ENCODE measurements at places on chromosomes 5 and 9. TPM values are rescaled to one million over a fixed set of nuclear protein-coding genes. Genes with fewer than 3 reads are reported as not detected.
A peak's percentile ranks its signal among the peaks of the same experiment; 100 is the strongest.

GRCh38 chr9:78919701-78920100 lies 622.8 kb downstream of the PSAT1 start:
- DNase-seq = no peak

DNA sequence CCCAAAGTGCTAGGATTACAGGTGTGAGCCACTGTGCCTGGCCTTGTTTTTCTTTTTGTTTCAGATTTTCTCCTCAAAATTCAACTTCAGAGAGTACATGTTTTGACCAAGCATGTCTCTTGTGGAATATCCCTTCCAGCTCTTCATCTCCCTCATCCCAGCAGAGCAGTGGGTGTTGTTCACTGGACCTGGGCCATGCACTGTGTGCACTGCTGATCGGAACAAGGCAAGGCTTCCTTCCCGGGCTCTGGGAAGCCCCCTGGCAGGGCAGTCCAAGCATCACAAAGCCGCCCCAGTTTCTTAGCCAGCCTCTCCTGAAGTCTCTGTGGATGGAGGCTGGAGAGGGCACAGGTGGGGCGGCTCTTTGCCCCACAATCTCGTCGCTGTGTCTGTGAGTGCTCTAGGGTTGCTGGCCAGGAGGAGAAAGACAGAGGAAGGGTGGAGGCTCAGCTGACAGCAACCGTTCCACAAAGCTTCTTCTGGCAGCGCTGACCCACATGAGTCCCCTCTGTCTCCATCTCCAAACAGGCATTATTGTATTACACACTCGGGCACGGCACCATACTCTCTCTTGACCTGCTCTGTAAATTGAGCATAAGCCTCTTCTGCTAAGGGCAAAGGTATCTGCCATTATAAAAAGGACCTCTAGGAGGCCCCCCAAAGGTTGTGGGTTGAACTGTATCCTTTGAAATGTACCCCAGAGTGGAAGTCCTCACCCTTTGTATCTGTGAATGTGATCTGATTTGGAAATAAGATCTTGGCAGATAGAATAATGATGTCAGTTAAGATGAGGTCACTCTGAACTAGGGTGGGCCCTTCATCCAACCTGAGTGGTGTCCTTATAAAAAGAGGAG lies 89.6 kb downstream of the TARS1 start:
- DNase-seq = no peak

DNA sequence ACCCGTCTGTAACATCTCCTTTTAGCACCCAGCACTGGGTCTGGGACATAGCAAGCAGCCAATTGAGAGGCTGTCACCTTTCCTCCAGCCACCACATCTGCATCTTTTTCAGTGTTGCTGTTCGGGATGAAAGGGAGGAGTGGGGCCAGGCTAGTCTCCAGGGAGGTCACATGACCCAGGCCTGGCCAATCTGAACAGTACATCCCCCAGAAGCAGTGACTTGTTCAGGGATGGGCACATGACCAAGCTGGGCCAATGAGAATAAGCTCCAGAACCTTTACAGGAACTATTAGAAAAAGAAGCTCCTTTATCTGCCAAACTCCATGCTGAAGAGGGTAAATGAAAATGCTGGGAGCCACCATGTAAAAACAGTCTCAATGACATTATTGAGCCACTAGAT lies 359.0 kb downstream of the SLIT3 start:
- no peak for DNase-seq

The TRAF1 gene
- total RNA-seq = 73.6 TPM

- no peak for DNase-seq
These were observed 38.0 kb downstream of the CREBRF start for GRCh38 chr5:173094012-173094661.

The KLF4 gene
- 0.35 TPM for total RNA-seq

DNA sequence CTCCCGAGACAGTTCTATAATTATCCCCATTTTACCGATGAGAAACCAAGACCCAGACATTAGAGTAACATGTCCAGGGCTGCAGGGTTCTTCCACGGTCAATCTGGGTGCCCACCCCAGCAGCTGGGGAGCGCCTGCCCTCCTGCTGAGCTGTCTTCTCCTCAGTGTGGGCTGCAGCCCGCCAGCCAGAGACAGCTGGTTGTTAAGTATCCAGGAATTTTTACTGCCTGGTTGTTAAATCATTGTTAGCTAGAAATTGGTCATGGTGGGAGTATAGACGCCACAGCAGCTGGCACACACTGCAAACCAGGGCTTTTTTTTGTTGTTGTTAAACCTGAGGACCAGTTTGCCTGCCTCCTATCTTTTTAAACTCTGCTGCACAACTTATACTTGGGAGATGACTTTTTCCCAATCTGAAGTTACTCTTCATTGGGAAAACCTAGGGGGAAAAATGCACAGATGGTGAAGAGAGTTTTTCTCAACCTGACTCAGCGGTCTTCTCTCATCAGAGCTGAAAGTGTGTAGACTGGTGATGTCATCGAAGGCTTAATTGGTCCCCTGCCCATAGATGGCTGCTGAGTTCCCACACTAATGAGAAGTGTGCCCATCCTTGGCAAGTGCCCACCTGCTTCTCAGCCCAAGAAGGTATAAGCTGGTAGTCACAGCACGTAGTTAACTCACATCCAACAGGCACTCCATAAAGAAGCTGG lies 208.6 kb downstream of the DRD1 start:
- no peak for DNase-seq

DNA sequence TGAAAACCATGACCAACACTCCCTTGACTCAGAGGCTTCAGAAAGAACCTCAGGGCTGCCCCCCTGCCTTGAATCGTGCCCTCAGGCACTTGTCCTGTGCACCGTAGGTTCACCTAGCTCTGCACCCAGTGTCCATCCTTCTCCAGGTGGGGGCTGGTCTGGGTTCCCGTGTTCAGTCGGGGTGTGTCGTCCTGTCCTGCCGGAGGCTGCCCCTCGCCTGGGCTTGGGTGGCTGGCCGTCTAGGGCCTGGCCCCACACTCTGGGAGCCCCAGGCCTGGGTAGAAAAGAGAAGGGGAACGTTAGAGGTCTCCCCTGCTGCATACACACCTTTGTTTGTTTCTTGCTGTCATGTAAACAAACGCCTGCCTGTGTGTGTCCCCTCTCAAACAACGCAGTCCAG lies 29.3 kb downstream of the CATSPER3 start:
- no peak for DNase-seq

DNA sequence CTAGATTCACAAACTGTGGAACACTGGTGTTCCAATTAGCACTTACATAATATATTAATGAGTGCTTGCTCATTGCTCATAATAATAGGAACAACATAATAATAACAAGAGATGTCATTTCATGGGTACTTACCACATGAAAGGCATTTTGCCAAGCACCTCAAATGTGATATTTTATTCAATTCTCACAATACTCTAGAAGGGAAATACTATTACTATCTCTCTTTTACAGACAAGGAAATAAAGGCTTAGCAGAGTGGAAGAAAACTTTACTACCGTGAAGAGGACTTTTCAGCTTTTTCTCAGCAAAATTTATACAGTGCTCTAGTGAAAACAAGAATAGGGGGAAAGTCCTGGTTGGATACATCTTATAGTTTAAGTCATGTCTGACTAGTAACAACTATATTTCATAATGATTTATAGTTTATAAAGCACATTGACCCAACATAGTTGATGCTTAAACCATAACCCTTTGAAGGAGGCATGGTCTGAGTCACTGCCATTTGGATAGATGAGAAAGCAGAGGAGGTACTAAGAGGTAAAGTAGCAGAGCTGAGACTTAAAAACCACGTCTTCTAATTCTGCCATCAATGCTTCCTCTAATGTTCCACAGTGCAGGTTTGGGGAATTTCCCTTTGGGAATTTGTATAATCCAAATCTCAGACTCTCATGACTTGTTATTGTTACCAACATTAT lies 124.7 kb downstream of the CEP120 start:
- no peak for DNase-seq

DNA sequence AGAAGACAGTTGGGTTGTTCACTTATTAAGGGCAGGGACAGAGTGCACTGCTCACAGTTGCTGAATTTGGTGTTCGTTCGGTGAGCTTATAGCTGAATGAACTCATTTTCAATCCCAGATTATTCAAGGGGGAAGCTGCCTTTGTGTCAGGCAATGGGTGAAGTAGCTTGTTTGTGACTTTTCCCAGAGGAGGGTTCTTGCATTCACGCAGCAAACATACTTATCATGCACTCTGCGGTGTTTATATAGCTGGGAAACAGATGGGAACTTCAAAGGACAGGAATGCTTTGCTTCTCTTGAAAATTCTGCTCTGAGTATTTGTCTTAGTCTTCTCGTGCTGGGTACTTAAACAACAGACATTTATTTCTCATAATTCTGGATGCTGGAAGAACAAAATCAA lies 64.7 kb upstream of the ABCA1 start:
- DNase-seq = no peak

GRCh38 chr9:110330484-110331105 lies 7.1 kb downstream of the TXNDC8 start:
- no peak for DNase-seq

The AMBP gene
- not detected for total RNA-seq

The SHISAL2B gene
- not detected for total RNA-seq

DNA sequence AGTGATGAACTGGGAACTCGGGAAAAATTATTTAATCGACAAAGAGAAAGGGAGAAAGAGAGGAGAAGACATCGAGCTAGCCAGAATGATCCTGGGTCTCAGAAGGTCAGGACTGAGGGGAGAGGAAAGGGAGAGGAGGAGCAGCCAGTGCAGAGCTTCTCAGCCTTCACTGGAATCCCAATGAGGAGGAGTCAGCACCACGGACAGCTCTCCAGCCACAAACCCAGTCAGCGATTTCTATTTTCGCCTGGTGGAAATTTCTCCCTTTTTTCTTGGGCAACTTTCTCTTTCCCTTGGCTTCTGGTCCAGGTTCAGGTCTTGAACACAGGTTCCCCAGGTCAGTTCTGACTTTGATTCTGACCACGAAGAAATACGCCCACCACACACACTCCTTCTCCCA lies 1.6 kb upstream of the BRINP1 start:
- peak; percentile 18 for DNase-seq

DNA sequence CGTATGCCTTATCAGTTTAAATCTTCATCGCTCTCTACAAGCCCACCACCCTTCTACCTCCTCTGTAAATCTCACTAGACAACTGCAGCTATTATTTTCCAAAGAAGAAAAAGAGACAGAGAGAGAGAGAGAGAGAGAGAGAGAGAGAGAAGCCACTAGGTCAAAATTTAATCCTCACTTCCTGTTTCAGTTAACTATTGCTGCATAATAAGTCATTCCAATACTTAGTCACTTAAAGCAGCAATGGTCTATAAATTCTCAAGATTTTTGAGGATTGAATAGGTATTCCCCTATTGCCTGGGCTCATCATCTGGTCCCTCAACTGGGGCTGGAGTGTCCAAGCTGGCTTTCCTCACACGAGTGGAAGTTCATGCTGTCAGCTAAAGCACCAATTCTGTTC lies 68.8 kb downstream of the ITGA1 start:
- no peak for DNase-seq

- no peak for DNase-seq
These were observed 1087.7 kb downstream of the CDH12 start for GRCh38 chr5:21765406-21765805.

DNA sequence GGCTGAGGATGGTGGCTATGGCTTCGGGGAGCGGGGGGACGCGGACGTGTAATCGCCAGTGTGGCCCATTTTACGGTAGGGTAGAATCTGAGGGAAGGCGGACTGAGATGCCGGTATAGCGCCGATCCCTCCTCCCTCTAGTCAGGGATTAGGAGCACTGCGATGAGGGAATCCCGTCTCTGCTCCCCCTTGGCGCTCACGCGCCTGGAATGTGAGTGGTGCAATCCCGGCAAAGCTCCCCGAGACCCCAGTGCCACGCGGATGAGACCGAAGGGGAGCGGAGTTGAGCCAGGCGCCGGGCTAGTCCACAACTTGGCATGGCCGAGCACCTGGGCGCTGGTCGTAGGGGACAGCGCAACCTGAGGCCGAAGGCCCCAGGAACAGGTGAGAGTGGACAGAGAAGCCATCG lies 2.2 kb downstream of the NPR3 start:
- DNase-seq = no peak

GRCh38 chr5:134527961-134528424 lies 2.5 kb downstream of the JADE2 start:
- no peak for DNase-seq

The IL9 gene
- total RNA-seq = not detected

The UBQLN1 gene
- total RNA-seq = 109 TPM

- no peak for DNase-seq
These were observed 24.7 kb downstream of the POU4F3 start for GRCh38 chr5:146363161-146363874.

The SH3GLB2 gene
- 87.0 TPM for total RNA-seq

GRCh38 chr5:40273936-40274335 lies 405.8 kb upstream of the PTGER4 start:
- DNase-seq = no peak

The GPX3 gene
- not detected for total RNA-seq

The CTXN3 gene
- not detected for total RNA-seq

DNA sequence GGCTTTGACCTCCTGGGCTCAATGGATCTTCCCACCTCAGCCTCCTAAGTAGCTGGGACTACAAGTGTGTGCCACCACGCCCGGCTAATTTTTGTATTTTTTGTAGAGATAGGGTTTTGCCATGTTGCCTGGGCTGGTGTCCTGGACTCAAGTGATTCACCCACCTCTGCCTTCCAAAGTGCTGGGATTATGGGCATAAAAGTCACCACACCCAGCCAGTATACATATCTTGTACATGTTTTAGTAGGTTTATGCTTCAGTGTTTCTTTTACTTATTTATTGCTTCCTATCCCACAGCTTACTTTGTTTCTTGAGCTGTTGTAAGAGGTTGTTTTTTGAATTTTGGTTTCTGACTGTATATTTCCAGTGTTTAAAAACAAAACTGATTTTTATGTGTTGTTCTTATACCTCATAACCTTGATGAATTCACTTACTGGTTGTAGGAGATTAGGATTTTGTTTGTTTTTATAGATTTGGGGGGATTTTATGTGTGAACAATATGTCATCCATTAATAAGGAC lies 12.9 kb downstream of the FBXW5 start:
- no peak for DNase-seq

DNA sequence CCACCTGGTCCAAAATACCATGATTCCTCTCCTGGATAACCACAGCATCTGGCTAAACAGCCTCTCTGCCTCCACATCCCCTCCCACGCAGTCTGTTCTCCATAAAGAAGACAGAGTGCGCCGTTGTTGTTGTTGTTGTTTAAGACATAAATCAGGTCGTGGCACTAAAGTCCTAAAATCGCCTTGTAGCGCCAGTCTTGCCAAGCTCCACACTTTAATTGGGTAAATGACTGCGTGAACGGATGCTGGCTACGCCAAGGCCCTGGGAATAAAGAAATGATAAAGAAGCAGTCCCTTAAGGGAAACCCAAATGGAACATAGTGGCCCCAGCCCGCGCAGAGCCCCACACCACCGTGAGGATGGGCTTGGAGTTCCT lies 364 bp upstream of the SFXN1 start:
- DNase-seq = no peak
